ENCODE measurements at places on chromosomes 1 and 21.

GRCh38 chr1:156382561-156382960 is 13.6 kb downstream of the RHBG start:
- no peak for DNase-seq

- peak; percentile 48 for DNase-seq
Measured at GRCh38 chr1:112700290-112701226, 6.4 kb downstream of the RHOC start.

DNA sequence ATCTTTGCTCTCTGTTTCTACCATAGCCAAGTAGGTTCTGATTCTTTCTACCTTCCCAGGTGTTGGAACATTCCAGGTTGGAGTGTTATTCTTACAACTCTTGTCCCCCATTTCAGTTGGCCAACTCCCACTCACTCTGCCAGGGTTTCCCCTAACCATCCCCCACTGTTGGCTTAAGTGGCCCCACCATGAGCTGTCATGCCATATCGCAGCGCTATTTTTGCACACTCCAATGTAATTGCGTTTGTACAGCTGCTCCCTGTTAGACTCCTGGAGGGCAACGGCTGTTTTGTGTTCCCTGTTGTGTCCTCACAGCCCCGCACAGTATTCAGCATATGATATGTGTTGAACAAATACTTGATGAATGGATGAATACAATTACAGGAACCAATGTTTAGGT is 117.7 kb upstream of the ETS2 start:
- DNase-seq = no peak

GRCh38 chr21:38280454-38280853 is 23.7 kb downstream of the KCNJ15 start:
- no peak for DNase-seq

DNA sequence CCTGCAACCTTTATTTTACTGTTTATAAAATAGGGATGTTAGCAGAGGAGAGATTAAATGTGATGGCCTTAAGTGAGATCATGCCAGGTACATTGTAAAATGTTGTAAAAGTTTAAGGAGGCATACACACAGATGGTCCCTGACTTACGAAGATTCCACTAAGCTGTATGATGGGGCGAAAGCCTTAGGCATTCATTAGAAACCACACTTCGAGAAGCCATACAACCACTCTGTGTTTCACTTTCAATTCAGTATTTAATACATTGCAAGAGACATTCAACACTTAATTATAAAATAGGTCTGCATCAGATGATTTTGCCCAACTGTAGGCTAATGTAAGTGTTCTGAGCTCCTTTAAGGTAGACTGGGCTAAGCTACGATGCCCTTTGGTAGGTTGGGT is 3.7 kb downstream of the SMPDL3B start:
- DNase-seq = no peak

- DNase-seq = no peak
Measured at GRCh38 chr1:9888886-9889285, 21.2 kb downstream of the CTNNBIP1 start.

DNA sequence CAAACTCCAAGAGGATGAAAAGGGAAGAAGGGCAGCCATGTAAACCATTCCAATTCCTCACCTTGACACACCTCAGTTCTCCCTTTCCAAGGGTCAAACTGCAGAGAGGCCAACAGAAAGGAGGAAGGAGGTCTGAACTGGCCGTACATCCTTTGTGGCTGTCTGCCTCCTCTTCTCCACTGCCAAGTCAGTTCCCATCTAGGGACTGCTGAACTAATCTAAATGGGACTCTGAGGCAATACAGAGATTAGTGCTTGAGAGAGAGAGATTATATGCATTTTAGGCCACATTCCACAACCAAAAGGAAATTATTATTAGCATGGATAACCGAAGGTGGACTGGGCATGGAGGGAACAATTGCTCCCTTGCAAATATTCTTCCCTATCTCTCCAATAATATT is 2.7 kb downstream of the ARHGEF11 start:
- DNase-seq = no peak

DNA sequence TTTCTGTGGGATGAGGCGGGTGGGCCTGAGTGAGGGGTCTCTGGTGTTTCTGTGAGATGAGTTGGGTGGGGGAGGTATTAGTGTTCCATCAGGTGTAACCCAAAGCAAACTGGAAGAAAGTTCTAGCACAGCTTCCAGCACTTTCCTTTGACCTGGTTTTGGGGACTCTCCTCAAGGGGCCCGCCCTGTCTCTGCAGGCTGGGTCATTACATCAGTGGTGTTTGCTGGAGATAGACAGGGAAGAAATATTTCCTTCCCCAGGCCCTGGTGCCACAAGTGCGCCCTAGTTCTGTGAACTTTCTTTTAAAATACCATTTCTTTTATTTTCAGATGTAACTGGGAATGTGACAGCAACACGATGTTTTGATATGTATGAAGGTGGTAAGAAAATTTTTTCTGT is 16.5 kb upstream of the MX2 start:
- DNase-seq = no peak

- DNase-seq = no peak
Measured at GRCh38 chr1:196415978-196416377, 192.3 kb downstream of the KCNT2 start.

GRCh38 chr1:242205622-242206489 is 207.0 kb upstream of the MAP1LC3C start:
- DNase-seq = no peak

- no peak for DNase-seq
Measured at GRCh38 chr1:16442941-16443340, 2.4 kb downstream of the NECAP2 start.

DNA sequence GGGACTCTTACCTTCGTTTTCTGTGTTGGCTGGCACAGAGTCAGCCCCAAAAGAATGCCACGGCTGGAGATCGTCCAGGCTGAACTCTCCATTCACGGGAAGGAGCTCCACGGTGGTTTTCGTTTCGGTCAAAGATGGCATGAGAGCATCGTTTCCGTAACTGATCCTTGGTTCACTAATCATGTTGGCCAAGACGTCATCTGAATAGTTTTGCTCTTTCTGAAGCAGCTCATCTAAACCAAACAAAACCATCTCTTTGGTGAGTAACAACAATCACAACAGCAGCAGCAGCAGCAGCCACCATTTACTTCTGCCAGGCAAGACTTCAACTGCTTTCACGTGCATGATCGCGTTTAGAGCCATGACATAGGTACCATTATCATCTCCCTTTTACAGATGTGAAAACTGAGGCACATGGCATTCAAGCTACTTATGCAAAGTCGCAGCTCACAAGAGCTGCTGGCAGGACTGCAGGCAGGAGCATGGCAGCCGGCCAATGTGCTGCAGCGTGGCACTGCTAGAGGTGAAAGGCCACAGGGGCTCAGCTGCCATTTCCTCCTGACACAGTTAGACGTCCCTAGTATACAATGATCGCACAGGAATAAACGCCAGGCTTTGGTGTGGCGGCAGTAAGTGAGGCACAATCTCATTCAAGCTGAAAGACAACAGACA is 177.1 kb downstream of the GABPA start:
- no peak for DNase-seq

DNA sequence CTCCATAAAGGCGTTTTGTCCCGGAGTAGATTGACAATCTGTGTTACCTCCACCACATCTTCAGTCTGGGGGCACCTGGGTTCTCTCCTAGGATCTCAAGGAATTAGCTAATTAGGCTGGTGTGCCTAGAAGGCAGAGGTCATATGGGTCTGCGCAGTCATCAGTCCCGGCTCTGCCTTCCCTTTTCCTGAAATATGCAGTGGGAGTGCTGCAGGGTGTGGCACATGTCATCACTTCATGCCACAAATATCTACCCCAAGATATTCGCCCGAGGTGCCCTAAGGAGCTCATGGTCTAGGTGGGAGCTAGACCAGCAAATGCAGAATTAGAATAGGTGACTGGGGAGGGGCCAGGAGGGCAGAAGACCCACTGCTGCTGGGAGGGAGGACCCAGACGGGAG is 42.9 kb downstream of the ACTL8 start:
- no peak for DNase-seq

- no peak for DNase-seq
Measured at GRCh38 chr1:90721210-90722194, 4.4 kb upstream of the BARHL2 start.

DNA sequence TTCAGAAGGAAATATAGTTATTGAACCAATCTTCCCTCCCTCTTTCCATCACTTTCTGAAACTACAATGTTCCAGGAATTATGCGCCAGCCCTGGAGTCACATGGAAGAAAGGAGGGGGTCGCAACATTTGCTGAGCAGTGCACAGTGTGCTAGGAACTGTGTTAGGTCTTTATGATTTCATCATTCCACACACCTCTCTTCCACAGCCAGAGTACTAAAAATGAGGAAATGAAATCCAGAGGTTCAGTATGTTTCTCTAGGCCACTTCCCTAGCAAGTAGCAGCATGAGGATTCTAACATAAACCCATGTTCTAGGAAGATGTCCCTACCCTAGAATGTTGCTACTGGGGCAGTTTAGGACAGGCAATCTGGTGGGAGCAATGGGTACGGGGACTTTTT is 158.1 kb downstream of the SLC45A1 start:
- DNase-seq = no peak

DNA sequence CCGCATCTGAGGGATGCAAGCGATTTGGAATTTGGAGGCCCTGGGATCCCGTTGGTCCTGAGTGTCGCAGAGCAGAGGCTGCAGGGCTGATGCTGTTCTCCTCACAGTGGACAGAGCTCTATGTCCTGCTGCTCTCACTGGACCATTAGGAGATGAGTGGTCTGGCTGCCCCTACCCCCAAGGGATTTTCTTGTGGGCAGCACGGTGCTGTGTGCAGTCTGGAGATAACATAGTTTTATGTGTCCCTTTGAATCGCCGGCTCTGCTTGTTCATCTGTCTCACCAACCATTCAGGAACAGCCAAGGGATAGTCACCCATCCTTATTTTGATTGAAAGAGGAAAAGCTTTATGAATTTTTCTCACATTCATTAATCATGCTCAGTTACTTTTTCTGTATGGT is 49.9 kb downstream of the CHRM3 start:
- DNase-seq = no peak

- no peak for DNase-seq
Measured at GRCh38 chr1:160741612-160742348, 2.7 kb downstream of the SLAMF7 start.

DNA sequence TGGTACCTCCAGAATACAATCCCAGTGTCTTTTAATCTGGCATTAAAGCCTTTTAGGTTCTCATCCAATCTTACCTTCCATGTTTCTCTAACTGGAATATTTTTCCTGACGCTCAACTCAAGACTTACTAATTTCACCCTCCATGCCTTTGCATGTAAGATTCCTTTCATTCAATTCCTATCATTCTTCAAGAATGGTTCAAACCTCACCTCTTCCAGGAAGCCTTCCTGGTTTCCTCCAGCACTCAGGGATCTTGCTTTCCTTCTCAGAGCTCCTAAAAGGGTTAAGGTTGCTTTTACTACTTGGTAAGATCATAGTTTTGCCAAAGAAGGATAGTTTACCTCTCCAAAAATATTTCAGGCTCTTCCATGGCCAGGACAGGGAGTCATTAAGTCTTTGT is 91.2 kb upstream of the CACNA1E start:
- DNase-seq = no peak

GRCh38 chr1:204746838-204747442 is 61.4 kb upstream of the LRRN2 start:
- no peak for DNase-seq

DNA sequence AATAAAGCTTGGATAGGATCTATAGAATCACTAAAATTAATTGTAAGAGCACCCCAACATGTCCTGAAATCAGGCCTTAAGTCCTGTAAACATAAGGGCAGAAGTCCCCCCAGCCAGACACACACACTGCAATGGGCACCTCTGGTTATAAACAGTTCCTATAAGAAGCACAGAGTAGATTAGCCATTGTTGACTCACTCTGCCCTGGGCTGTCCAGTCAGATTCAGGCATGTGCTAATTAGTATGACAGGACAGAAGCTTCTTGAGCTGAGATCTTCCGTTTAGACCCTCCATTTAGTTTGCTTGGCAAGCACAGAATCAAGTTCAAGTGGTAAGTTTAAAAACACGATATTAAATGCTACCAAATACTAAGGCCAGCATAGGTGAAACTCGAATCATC is 11.8 kb upstream of the DENND1B start:
- DNase-seq = no peak

- no peak for DNase-seq
Measured at GRCh38 chr1:201376464-201377374, 761 bp downstream of the TNNT2 start.

GRCh38 chr1:24191860-24192259 is 4.8 kb upstream of the IFNLR1 start:
- peak; percentile 27 for DNase-seq

DNA sequence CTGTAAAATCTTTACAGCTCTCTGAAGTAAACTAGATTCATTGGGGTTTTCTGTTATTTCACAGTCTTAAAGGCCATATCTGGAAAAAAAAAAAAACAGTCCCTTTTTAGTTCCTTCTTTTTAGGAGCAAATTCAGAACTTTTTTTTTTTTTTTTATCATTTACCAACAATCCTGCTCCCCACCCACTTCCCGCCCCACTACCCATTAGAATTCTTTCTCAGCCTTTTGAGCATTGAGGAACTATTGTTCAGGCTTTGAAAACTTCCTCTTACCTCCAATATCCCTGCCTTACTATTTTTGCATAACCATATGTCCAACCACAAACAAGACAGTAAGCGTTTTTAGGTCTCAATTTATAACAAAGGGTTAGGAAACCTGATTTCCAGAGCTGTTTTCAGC is 330.1 kb downstream of the PLPP3 start:
- no peak for DNase-seq

DNA sequence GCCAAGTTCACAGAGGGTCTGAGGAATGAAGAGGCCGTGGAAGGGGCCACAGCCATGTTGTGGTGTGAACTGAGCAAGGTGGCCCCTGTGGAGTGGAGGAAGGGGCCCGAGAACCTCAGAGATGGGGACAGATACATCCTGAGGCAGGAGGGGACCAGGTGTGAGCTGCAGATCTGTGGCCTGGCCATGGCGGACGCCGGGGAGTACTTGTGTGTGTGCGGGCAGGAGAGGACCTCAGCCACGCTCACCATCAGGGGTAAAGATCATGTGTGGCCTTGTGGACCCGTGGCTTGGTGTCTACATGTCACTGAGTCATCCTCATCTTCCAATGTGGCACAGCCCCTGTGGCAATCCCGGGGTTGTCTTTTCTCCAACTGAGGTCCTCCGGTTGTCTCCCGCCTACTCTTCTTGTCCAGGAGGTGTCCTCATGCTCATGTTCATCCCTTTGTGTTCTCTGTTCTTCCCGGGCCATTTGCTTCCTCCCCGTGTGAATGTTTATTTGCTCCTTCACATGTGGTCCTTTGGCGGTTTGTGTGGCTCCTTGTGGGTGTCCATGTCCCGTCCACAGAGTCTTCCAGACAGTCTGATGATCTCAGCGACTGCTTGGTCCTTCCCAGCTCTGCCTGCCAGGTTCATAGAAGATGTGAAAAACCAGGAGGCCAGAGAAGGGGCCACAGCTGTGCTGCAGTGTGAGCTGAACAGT is 84.2 kb downstream of the OBSCN start:
- DNase-seq = no peak

All from activated CD8-positive, alpha-beta memory T cell treated with anti-CD3 and anti-CD28 coated beads for 48 hours (primary cell).